ENCODE measurements at places on chromosomes 5 and 9. TPM values are rescaled to one million over a fixed set of nuclear protein-coding genes. Genes with fewer than 3 reads are reported as not detected.

The CAMK2A gene
- not detected for total RNA-seq

The WDR38 gene
- total RNA-seq: not detected

DNA sequence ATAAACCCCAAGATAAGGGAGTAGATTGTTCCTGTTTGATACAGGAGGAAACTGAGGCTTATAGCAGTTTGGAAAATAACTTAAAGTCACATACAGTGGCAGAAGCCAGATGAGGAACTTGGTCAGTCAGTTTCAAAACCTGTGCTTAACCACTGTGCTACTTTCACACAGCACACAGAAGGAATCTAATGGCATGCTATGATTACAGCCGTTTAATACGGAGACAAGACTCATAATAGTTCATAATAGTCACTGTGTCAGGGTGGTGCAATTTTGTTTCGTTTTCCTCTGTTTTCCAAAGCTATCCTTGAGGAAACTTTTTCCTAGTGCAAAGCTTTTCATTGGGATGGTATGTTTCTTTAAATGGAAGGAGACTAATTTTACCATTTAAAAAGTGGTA is 112.3 kb downstream of the GCNT1 start:
- DNase-seq: no peak

DNA sequence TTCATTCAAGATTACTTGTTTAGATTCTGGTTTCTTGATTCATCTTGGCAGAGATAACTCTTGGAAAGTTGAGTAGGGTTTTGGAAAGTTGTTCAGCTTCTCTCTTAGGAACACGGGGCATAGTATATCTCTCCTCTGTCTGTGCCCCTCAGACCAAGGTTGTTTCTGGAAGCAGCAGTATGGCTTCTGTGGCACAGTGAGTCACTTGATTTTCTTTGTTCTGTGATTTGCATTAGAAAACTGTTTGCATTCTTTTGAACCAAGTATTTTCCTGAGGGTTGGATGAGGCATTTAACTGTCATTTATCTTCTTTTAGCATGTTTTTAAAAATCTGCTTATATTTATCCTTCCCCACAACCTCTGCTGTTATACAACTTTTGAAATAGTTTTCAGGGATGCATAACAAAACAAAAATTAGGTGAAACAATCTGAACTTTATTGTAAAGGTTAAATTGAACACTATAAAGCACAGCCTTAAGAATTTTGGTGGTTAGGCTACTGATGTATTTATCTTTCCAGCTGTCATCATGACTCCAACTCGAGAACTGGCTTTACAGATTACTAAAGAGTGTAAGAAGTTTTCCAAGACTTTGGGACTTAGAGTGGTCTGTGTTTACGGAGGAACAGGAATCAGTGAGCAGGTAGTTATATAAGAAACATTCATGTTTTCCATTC is 26.5 kb downstream of the DDX46 start:
- DNase-seq: no peak

DNA sequence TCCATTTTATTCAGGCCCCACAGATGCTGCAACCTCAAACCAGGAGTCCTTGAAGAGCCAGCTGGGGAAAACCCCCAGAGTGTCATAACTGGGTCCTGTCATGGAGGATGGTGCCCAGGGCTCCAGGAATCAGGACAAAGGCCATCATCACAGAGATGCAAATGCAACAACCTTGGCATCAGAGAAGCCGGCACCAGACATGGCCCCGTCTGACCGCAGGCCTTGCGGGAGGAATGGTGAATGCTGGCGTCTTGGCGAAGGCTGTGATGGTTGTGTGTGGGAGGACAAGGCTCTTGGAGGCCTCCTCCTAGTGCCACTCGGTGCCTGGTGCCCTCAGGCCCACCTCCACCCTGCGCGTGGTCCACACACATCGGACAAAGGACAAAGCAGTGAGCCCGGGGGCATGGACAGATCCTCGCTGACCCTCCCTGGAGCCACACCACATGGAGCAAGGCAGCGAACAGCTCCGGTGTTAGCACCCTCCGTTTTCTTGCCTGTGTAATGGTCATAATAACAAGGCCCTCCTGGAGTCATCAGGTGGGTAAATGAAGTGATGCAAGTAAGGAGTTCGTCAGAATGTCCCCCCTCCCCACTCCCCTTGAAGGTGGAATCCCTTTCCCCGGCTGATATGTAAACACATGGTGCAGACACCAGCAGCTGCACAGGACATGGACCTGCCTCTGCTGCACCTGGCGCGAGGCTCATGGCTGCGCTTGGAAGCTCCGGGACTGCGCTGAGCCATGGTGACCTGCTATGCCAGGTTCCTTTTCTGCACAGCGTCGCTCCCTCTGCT is 380.7 kb downstream of the IRX2 start:
- no peak for DNase-seq

The MEIKIN gene
- not detected for total RNA-seq

The TRAF1 gene
- 0.84 TPM for total RNA-seq

DNA sequence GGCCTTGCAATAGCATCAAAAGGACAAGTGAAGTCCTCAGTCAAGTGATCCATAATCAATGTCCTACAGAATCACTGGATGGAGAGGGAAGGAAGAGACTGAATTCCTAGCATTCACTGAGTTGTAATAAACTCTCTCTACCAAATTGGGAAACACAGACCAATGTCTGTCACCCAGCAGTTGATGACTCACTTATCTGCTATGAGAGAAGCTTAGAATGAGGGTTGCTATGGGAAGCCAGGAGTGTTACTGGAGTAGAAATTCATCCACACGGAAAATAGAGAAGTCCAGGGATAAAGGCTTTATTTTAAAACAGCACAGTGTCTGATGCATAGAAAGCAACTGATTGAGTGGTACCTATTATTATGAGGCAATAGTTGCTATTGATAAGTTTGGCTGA is 407.4 kb downstream of the BRINP1 start:
- DNase-seq: peak; percentile 69

The ANKRD34B gene
- total RNA-seq: not detected

- DNase-seq: peak; percentile 95
Observed at GRCh38 chr9:69180670-69181069, 6.6 kb downstream of the TJP2 start.

DNA sequence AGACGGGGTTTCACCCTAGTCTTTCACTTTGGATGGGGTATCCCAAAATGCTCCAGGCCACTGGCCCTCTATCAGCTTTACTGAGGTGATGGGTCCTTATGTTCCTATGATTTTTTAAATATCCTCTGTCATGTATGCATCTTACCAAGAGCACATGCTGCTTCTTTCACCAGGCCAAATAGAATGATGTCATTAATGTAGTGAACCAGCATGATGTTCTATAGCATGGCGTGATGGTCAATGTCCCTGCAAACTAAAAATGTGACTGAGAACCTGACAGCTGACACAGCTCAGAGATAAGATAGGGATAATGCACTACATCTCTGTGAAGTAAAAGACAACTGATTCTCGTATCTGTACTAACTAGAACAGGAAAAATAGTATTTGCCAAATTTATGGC is 103.6 kb downstream of the SLC1A3 start:
- no peak for DNase-seq

The PCDHGB2 gene
- total RNA-seq: 0.88 TPM

DNA sequence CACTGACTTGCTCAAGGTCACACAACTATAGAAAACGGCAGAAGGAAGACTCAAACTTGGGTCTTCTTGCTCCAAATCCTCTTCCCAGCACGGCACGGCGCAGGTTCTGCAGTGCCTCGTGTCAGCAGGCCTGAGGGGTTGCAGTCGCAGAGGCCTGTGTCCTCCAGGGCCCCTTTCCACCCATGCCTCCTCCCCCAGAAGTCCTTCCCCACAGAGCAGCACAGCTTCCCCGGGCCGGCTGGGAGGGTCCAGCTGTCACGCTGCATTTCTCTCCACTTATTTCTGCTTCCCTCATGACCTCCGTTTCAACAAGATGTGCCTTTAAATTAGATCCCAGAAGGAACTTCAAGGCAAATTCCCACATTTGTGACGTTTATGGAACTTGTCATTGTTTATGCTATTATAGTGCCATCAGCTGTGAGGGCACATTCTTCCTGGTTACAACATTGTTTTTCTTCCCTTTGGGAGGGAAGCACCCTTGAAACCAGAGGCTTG is 148.4 kb downstream of the C5orf15 start:
- no peak for DNase-seq

GRCh38 chr5:133508845-133509741 is 103.2 kb downstream of the FSTL4 start:
- DNase-seq: no peak

- DNase-seq: no peak
Observed at GRCh38 chr5:100899675-100900074, 3.4 kb downstream of the ST8SIA4 start.

- DNase-seq: no peak
Observed at GRCh38 chr9:96158909-96159575, 142.9 kb downstream of the HSD17B3 start.

DNA sequence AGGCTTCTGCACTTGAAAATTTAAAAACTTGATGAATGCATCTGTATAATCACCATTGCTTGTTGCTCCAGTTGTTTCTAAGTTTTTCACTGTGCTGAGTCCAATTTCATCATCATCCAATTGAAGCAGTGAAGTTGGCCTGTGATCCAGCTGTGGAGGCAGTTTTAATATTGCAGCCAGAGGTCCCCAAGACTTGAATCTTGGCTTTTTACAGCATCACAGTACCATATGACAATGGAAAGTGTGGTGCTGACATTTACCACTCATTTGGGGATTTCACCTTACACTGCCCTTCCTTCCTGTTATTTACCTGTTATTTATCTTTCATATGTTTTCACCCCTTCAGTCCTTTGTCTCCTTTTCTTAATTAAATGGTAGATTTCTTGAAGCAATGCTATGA is 76.2 kb upstream of the SPIN1 start:
- DNase-seq: no peak

- no peak for DNase-seq
Observed at GRCh38 chr5:144122641-144123040, 47.8 kb downstream of the YIPF5 start.

DNA sequence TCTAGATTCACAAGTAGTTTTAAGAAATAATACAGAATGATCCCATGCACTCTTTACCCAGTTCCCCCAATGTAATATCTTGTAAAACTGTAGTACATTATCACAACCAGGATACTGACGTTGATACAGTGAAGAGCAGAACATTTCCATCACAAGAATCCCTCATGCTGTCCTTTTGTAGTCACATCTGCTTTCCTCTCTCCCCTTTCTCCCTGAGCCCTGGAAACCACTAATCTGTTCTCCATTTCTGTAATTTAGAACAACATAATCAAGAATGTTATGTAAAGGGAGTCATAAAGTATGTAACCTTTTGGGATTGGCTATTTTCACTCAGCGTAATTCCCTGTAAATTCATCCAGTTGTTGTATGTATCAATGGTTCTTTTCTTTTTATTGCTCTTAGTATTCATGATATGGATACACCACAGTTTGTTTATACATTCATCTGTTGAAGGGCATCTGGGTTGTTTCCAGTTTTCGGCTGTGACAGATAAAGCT is 61.1 kb downstream of the ERCC6L2 start:
- no peak for DNase-seq

The ZNF883 gene
- 0.51 TPM for total RNA-seq

GRCh38 chr5:173884402-173885053 is 3.6 kb upstream of the CPEB4 start:
- peak; percentile 22 for DNase-seq

DNA sequence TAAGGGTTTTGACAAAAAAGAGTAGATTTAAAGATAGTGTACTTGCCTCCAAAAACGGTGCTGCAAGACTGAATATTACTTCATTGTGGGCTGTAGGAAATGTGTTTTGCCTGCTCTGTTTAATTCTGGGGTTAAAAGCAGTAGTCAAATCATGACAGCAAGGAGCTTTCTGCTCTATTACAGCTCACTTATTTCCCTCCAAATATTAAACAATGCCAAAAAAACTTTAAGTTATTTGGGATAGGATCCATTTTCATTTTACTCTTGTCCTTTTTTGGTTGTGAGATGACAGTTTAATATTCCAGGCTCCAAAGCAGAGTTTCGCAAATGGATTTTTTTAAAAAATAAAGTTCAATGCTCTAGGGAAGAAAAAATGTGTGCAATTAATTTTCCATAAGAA is 340.4 kb upstream of the RGMB start:
- DNase-seq: no peak

The NUTM2G gene
- not detected for total RNA-seq

The DOCK8 gene
- total RNA-seq: 5.7 TPM

DNA sequence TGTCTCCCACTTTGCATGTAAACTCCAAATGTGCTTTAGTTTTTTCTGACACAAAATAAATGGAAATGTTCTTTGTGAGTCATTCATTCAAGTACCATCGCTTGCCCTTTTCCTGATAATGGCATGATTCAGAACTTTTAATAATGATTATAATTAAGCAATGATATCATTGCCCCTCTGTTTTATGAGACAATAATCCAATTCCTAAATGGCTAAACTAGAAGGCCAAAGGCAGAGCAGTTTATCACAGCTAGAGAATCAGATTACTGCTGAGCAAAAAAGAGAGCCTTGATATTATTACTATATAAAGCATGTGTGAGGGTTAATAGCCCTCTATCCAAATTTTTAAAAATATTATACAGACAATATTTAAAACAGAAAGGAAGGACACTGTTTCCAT is 484.2 kb upstream of the PTPRD start:
- DNase-seq: no peak

The PIP5K1B gene
- 0.16 TPM for total RNA-seq

DNA sequence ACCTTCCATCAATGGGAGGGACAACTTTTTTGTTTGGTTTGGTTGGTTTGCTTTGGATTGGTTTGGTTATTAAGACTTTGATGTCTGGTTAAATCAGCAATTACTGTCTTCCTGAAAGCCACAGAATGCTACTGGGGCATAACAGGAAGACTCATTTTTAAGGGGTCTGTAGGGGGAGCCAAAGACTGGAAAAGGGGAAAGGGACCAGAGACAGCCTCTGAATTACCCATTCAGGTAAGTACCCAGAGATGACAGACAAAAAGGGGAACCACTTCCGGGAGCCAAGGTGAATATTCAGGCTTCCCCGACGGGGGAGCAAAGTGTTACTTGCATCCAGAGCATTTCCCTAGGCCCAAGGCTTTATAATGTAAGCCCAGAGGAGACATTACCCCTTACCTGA is 4.6 kb upstream of the FEM1C start:
- DNase-seq: peak; percentile 24

DNA sequence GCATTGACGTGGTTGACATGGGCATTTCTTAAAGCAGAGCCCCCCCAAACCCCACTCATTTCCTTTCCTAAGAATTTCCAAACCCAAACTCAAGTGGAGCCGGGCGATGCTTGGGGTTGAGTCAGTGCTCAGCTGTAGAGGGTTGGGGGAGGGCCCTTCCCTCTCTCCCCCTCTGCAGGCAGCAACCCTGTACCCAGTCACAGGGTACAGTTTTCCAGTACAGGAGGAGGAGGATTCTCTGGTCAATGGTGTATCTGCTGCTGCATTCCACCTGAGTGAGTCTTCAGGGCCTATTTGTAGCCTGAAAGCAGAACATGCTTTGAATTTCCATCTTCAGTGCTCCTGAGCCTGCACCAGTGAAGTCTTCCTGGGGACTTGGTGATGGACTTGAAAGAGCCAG is 55.8 kb downstream of the ENTREP1 start:
- no peak for DNase-seq

The SCAI gene
- total RNA-seq: 3.7 TPM

DNA sequence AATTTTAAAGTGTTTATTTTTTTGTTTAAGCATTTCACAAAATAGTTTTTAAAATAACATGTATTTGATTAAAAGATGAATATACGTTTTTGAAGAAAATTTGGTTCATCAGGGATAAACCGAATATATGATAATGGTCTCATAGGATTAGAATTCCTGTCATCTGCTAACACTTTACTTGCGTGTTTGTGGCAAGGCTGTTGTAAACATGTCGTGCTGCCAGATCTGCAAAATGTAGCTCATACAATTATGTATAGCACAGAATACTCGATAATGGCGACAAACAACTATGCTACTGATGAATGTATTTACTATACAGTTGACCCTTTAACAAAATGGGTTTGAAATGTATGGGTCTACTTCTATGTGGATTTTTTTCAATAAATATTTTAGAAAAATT is 7.2 kb upstream of the TXNDC8 start:
- DNase-seq: no peak

The MELK gene
- total RNA-seq: 33.3 TPM
